ENCODE measurements at places on chromosomes 11 and 22. TPM values are rescaled to one million over a fixed set of nuclear protein-coding genes. Genes with fewer than 3 reads are reported as not detected.
A peak's percentile ranks its signal among the peaks of the same experiment; 100 is the strongest.

Gene VPS11
- total RNA-seq, result 37.2 TPM

Gene IGLL1
- not detected for total RNA-seq

Gene DNAJB7
- not detected for total RNA-seq

Gene FIBIN
- 54.1 TPM for total RNA-seq

Gene ADM2
- total RNA-seq, result 0.09 TPM

Gene HSCB
- 13.9 TPM for total RNA-seq

Gene MAPK11
- total RNA-seq, result 20.4 TPM

DNA sequence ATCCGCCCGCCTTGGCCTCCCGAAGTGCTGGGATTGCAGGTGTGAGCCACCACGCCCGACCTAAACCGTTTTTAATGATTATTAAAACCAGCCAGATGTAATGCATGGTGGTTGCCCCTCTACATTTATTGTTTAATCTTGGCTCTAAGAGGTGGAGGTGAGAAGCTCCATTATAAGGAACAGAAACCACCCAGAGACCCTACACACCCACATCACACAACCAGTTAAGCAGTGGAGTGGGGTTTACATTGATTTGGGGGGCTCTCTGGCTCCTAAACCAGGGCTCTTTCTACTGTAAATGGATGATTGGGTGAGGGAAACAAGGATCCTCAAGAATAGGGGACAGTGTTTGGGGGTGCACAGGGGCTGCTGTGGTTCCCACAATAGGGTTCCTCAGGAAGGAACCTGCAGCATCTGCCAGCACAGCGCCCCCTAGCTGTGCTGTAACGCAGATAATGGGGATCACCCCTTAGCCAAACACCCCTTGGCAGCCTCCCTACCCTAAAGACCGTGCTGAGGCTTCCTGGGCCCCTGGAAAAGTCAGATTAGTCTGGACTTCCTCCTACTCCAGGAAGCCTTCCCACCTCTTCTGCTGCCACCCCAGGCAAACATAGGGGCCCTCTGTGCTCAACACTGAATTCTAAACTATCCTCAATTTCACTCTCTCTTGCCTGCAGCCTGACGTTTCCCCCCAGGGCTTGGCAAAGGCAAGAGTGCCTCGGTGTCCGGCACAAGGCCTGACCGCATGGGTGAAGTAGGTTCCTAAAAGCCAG is 2.4 kb downstream of the MPST start:
- DNase-seq, result peak; percentile 72

GRCh38 chr11:102364991-102365390 is 18.0 kb downstream of the BIRC2 start:
- no peak for DNase-seq

DNA sequence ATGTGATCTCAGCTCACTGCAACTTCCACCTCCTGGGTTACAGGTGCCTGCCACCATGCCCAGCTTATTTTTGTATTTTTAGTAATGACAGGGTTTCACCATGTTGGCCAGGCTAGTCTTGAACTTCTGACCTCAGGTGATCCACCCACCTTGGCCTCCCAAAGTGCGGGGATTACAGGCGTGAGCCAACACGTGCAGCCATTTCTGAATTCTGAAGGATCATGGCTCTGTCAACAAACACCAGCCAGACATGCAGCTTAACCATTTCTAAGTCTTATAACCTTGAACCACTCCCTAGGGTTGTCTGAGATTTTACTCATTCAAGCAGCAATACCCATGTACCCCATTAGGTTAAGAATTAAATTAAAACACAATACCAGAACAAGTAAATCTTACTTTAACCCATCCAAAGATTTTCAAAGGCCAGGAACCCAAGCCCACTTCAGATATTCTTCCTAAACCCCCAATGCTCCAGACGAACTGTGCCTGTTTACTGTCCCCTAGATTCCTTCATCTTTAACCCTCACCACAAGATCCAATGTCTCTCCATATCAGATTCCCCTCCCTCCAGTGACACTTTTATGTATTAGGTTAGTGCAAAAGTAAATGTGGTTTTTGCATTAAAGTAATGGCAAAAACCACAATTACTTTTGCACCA is 4.0 kb downstream of the RPS13 start:
- DNase-seq, result no peak

GRCh38 chr11:48104568-48104924 is 112.1 kb upstream of the OR4B1 start:
- DNase-seq, result no peak

DNA sequence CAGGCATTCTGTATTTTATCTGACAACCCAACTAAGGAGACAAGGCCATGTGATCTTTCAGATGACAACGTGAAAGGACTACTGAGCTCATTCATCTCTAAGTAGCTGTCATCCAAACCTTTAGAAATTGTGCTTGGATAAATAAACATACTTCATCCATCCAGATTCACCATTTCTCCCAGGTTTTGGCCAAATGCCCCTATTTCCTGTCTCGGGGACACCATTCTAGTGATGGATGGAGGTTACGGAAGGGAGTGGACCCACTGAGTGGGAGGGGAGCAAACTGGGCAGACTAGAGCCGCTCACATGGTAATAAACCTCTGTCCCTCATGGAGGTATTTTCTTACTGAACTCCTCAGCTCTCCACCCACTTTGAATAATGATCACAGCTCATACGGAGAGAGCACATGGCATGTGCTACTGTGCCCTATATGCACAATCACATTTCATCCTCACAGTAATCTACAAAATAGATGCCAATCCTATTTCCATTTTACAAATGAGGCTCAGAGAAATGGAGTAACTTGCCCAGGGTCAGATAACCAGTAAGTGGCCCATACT is 114.4 kb downstream of the SLC1A2 start:
- DNase-seq, result no peak

- no peak for DNase-seq
Observed at GRCh38 chr22:26615149-26615548, 2.7 kb downstream of the CRYBB1 start.

DNA sequence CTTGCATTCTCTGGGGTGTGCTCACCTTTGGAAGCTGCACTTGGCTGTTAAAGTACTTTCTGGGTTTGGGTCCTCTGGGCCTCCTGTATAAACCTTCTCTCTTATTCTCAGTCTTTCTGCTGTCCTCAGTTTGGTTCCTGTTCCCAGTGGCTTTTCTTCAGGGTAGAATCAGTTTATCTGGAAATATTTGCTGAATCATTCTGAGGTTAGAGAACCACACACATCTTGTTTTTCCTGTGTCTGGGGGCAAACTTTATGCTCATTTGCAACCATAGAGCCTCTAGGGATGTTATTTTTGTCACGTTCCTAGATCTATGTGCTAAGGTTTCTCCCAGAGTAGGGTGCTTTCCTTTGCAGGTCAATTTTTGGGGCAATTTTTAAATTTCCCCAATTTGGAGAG is 224.3 kb upstream of the C11orf87 start:
- DNase-seq, result no peak

DNA sequence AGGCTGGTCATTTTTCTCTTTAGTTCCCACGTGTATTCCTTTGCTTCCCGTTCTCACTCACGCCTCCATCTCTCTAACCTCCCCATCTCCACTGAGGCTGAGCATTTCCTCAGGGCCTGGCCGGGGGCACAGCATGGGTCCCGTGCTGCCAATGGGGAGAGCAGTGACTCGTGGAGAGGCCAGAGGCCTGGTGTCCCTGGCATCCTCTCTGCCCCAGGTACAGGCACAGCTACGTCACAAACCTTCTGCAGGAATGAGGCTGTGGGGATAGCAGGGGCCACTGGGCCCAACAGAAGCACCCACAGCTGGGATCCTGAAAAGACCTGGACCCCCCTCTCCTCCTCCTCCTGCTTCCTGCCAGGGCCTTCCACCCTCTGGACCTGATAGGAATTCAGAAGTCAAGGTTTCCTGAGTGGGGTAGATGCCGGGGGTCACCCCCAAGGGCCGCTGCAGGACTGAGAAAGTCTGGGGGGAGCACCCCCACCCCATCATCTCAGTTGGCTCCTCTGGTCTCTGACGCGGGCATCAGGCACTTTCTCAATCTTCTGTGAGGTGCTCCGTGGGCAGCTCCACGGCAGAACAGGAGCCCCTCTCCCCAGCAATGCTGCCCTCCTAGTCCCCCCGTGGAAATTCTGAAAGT is 11.8 kb downstream of the PNPLA5 start:
- DNase-seq, result peak; percentile 42

DNA sequence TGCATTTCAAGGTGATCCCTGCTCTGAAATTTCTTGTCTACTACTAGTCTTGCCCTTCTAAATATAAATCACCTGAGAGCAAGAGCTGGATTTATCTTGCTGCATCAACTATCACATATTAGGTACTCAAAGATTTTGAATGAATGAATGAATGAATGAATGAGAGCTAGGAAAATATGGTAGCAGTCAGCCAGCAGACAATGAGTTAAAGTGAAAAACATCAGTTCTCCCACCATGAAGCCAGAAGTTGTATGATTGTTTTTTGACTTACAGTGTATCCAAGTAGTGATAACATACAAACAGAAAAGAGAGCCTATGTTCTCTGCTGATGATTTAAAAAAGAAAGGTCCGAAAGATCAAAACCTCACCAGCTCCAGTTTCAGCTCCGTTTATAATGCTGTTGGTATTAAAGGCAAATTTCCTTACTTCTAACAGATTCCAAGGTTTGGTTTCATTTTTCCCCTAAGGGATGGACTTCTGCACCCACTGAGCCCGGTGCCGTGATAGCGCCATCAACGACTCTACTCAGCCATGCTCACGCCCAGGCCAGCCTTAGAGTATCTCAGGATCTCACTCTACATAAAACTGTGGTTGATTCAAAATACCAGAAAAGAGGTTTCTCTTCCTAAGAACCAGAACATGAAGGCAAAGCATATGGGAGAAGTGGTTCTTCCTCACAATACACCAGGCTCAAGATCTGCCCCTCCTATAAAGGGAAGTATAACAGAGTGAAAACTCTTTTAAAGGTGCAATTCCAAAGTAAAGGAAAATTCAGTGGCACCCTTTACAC is 92.0 kb downstream of the SGSM3 start:
- DNase-seq, result no peak

GRCh38 chr11:91295591-91295990 is 929.0 kb upstream of the FAT3 start:
- DNase-seq, result no peak

- DNase-seq, result peak; percentile 45
Observed at GRCh38 chr22:49586244-49586748, 241.4 kb downstream of the BRD1 start.

- DNase-seq, result no peak
Observed at GRCh38 chr11:108609682-108610081, 16.1 kb upstream of the EXPH5 start.

- no peak for DNase-seq
Observed at GRCh38 chr11:86124251-86125233, 55.7 kb upstream of the PICALM start.
